ENCODE measurements at places on chromosomes 5 and 9. TPM values are rescaled to one million over a fixed set of nuclear protein-coding genes. Genes with fewer than 3 reads are reported as not detected.

Gene ADAMTSL2
- total RNA-seq, result not detected

Gene ZNF462
- total RNA-seq, result 6.0 TPM

Gene MTAP
- 28.8 TPM for total RNA-seq

DNA sequence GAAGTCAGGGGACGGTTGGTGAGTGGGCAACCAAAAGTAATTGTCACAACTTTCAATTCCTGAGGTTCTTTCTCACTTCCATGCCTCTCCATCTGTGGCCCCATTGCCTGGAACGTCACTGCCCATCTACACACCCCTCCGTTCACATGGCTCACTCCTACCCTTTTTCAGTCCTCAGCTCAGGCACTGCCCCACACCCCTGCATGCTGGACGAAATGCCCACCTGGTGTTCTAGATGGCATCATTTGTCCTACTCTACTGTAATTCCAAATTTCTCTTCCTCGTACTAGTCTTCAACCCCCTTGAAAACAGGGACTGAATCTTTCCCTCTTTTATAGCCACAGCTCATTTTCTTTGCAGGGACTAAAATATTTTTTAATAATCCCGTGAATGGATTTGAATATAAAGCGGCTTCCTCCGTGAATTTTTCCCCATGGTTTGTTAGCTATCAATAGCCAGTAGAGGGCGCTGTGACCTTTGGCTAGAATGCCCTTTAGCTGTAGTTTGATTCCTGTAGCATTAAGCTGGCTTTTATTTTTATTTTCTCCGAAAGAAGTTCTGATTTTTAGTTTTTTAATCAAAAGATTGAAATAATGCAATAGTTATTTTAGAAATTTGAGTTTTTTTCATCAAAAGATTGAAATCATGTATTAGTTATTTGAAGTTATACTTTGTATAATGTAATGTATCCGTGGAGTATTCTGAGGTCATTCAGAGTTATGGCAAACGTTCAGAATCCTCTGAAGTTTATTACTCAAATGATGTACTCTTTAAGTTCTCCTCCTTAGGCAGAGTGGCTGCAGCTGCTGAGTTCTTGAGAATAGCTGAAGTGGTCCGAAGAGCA lies 232.1 kb downstream of the SH3GL2 start:
- DNase-seq, result no peak

GRCh38 chr9:90926936-90927335 lies 125.3 kb downstream of the SYK start:
- DNase-seq, result no peak

DNA sequence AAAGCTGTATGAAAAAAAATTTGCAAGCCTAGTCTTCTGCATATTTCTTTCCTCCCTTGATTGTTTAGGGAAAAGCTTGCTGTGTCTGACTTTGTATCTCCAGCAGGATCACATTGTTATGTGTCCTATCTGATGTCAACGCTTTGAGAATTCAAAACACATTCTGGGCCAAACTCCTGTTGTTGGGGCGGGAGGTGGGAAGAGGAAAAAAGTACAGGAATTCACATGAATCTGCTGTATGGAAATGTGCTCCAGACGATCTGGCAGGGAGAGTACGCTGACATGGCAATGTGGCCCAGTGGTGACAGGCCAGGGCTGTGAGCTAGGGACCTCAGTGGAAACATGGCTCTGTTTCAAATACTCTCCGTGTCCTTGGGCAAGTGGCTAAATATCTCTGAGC lies 87.4 kb upstream of the GNA14 start:
- DNase-seq, result no peak

DNA sequence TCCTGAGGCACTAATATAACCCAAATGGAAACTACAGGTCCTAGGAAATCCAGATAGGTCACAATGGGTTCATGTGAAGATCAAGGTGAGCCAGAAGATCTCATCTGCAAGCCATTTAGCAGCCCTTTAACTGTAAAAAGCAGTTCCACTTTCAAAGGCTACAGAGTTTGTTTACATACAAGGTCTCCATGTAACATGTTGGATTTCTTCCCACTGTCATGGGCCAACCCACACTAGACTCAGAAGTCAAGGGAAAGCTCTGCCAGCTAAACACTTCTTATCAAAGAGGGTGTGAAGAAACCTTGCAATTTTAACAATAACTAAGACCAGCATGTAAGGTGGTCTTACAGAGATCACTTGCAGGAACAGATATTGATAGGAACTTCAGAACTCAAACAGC lies 3.8 kb upstream of the CTNNAL1 start:
- DNase-seq, result no peak

GRCh38 chr9:15180124-15180523 lies 126.9 kb downstream of the TTC39B start:
- no peak for DNase-seq

Data from T-helper 17 cell (primary cell).